Mesothelial cell of epicardium (in vitro differentiated cells): ENCODE measurements at places on chromosomes 16 and 17.
A peak's percentile ranks its signal among the peaks of the same experiment; 100 is the strongest.

- no peak for DNase-seq
Observed at GRCh38 chr16:66494916-66495315, 55.0 kb downstream of the TK2 start.

DNA sequence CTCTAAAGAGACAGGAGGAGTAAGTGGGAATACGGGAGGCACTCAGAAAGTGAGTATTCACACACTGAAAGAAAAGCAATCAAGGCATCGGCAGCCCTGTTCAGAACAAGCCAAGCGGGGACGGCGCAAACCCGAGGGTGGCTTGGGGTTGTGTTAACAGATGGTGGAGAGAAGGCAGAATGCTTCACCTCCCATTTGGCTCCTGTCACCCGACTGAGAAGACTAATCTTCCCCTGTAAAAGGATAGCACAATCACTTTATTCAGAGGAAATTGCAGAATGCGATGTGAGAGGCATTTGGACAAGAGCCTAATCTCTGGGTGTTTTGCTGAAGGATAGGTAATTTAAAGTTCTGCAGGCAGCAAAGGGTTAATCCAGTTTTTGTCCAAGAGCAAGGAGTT lies 119.3 kb upstream of the WSCD1 start:
- no peak for DNase-seq

DNA sequence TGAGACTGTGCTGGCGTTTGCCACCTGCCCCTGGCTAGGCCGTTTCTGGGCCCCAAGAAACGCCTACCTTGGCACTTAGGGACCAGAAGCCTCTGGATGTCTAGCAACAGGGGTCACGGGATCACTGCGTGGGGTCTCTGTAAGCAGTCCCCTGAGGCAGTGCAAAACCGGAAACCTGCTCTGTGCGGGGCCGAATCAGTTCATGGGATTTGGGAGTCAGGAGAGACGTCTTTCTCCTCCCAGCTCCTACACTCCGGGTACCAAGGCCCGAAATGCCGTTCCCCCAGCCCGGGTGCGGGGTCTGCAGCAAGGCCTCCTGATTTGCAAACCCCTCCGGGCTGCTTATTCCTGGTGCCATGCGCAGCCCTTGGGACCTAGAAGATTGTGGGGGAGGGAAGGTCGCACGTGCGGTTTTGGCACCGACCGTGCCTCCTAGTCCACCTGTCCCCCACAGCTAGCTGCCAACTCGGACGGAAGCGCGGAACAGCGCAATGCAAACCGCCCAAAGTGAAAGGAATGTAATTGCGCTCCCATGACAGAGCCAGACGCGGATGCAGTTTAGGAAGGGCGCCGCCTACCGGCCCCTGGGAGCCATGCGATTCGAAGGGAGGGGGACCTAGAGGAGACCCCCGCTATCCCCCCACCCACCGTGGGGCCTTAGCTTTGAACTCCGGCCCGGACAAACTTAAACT lies 6.5 kb downstream of the IRX5 start:
- DNase-seq: peak; percentile 58

GRCh38 chr17:51029142-51029541 lies 91.5 kb downstream of the SPAG9 start:
- no peak for DNase-seq

GRCh38 chr17:64289741-64290141 lies 26.7 kb upstream of the TEX2 start:
- DNase-seq: no peak

DNA sequence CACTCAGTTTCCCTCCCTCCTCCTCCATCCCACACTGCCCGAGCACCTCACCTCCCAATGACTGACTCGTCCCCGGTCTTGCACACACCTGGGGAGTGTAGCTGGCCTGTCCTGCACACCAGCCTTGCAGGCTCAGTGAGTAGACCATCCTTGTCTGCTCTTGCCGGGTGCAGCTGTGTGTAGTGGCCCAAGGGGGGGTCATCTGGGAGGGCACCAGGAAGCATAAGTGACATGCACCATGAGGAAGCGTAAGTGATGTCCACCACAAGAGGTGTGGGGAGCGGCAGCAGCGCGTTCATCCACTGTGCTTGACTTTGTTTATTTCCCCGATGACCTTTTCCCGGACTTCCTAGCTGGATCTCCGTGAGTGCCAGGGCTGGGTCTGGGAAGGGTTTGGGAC lies 45.5 kb upstream of the CDR2 start:
- DNase-seq: no peak

DNA sequence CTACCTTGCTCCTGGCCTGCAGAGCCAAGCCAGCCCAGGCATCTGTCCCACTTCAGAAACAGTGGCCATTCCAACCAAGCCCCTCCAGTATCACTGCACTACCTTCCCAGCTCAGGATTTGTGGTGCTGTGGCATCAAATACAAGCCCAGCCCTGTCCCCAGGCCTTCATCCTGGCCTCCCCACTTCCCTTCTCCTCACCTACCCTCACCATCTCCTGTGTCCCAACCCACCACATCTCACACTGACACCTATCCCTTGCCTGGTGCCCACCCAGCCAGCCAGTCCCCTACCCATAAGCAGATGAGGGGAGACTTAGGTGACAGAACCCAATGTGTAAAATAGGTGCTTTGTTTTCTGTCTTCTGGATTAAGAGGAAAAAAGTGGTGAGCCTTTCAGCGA lies 66.0 kb upstream of the CDH5 start:
- DNase-seq: no peak

- DNase-seq: peak; percentile 72
Observed at GRCh38 chr17:4365628-4366326, 698 bp downstream of the UBE2G1 start.

GRCh38 chr17:74520790-74521480 lies 10.3 kb downstream of the CD300LB start:
- DNase-seq: no peak

DNA sequence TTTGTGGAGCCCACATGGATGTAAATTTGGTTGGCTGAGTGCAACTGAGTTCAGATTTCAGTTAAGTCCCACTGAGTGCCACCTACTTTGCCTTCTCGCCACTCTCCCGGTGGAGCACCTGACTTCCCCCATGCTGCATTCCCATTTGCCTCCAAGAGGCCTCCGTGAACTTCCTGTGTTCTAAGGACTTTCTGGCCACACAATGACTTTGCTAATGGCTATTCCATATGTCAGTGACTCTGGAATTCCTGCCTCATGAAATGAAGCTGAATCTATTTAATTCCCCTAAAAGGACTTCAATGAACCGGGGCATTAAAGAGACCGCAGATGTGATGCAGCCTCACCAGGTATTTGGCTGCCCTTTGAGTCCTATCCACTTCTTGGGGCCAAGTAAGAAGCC lies 29.9 kb downstream of the ABCC12 start:
- DNase-seq: no peak

DNA sequence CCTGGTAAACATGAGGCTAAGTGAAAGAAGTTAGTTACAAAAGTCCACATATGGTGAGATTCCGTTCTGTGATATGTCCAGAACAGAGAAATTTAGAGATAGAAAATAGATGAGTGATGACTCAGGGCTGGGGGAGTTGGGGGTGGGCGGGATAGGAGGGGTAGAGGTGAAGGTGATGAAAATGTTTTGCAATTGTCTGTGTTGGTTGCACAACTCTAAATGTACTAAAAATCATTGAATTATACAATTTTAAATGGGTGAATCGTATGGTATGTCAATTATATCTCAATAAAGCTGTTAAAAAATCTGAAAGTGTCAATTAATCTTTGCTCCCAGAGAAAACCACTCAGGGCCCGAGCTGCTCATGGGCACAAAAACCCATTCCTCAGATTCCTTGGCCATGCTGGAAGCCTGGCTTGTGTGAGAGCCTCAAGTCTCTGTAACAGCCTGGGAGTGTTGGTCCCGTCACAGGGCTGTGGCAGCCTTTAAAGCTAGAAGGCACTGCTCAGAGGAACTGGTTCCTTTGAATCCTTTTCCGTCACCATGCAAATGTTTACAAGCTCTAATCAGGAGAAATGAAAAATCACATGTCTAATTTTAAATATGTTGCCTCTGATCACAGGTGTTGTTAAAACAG lies 225.3 kb downstream of the WWOX start:
- DNase-seq: no peak

DNA sequence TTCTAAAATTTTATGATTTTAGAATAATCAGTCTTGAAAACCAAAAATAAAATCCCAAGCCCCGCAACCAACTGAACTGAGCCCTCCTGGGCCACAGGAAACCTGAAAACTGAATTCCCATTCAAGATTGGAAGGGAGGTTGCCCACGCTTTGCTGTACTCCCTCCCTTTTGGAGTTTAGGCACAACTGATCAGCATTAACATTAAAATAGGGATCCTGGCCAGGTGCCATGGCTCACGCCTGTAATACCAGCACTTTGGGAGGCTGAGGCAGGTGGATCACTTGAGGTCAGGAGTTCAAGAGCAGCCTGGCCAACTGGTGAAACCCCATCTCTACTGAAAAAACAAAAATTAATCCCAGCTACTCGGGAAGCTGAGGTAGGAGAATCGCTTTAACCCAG lies 52.7 kb upstream of the NETO2 start:
- no peak for DNase-seq

DNA sequence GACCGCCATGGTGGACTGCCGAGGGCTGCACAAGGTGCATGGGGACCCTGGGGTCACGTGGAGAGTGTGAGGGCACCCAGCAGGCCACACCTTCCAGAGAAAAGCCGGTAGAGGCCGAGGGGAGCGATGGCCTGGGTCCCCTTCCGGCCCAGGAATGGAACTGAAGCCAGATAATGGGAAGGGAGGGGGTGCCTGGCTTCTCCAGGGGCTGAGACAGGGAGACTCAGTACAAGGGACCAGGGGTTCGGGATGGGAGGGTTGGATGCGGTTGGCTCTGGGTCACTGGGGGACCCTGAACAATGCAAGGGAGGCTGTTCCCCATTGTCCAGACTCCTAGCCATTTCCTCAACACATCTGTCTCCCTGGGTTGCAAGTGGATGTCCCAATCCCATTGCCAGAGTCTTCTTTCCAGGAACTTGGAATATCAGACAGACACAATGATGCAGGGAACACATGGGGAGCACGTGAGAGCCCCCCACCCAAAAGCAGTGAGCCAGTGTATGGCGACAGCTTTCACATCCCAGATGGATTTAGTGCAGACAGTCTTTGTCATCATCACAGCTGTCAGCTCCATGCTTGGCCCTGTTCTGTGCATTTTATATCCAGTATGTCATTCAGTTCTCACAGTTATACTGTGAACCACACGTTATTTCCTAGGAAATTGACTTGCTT lies 23.6 kb upstream of the DNAI2 start:
- no peak for DNase-seq

DNA sequence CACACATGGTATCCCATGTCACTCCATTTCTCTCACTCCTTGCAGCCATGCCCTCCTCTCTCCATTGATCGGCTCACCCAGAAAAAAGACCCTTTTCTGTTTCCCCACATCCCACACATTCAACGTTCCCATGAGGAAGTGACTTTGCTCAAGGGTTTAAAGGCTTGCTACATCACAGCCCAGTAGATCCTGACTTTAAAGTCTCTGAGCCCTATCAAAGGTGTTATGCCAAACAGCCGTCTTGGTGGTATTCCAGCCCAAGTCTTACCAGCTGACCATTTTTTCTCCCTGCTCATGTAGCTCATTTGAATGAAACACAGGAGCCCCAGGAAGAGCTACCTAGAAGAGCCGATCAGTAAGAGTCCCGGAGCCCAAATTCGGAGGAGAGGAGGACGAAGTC lies 7.4 kb upstream of the TXNDC11 start:
- DNase-seq: no peak

- DNase-seq: no peak
Observed at GRCh38 chr17:73976147-73976546, 227.3 kb upstream of the RPL38 start.

GRCh38 chr17:560432-560873 lies 154.2 kb downstream of the VPS53 start:
- no peak for DNase-seq

- no peak for DNase-seq
Observed at GRCh38 chr17:36072431-36073121, 8.5 kb downstream of the CCL18 start.

- DNase-seq: no peak
Observed at GRCh38 chr16:30621765-30622164, 11.6 kb upstream of the ZNF689 start.

DNA sequence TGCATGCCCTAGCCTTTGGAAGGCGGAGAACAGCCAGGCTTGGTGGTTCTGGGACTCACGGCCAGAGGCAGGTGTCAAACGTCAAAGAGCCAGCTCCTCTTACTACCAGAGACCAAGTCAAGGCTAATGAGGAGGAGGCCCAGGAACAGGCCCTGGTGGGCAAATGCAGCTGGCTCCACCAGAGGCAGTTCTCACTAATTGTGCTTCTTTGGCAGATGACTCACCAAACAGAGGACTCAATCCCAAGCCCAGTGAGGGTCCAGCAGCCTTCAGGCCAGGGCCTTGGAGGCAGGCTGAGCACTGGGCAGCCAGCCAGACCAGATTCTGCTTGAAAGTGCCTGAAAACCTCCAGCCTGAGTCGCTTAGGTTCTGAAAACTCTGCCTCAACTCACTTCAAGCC lies 336.5 kb upstream of the CDH5 start:
- DNase-seq: no peak

GRCh38 chr17:80604009-80604669 lies 59.5 kb downstream of the RPTOR start:
- DNase-seq: no peak

DNA sequence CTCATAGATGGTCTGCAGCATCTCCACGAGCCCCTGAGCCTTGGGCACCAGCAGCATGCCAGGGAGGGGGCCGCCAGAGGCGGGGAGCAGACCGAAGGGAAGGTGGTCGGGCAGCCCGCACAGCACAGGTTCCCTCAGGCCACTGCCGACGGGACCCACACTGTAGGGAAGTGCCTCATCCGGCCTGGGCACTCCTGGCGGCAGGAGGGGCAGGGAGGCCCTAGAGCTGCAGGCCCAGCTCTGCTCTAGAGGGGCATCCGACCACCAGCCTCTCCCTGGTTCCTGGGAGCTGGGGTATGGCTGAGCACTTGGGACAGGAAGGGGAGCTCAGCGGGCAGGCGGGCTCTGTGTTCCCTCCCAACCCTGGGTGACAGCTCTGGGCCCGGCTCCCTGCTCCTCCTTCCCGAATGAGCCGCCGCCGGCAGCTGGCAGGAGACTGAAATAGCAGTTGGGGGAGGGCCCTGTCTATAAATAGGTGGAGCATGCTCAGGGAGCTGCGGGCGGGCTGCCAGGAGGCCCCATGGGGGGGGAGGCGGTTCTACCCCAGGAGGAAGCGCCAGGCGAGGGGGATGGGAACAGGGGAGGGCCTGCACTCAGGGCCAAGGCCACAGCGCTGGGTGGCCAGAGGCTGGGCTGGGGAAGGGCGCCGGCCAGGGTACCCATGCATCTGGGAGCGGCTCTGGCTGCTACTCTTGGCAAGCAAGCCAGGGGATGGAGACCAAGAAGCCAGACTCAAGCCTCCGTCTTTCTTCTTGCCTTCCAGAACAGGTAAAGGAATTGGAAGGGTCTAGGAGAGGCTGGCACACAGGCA lies 12.4 kb downstream of the HDAC5 start:
- peak; percentile 84 for DNase-seq

DNA sequence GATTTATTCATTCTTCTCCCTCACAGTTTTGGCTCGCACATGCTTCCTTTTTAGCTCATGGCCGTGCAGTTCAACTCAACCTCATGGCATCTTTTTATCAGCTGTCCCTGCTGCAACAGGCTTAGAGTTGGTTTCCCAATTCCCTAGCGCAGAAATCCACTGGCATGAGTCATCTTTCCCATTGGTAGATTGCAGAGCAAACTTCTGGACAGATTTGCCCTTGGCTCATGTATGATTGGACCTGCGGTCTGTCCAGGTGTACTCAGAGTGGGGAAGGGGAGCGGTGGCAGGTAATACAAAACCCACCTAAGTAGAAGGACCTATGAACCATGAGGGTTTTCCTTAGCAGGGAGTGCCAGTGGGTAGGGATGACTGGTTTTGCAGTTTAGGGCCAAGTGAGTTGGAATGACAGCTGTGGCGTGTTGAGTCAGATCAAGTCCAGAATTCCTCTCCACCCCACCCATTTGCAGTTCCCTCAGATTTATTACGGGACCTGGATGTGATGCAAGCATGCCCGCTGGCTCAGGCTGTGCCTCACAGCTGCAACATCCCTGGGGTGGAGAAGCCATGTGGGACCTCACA lies 584.7 kb downstream of the WWOX start:
- DNase-seq: no peak
